ENCODE measurements at places on chromosomes 2 and 18.

GRCh38 chr2:39530411-39530866, 93.4 kb upstream of the MAP4K3 start:
- no peak for DNase-seq

GRCh38 chr18:4906856-4907255, 290.2 kb downstream of the AKAIN1 start:
- DNase-seq: no peak

- DNase-seq: no peak
Observed at GRCh38 chr18:2466978-2467377, 104.3 kb downstream of the METTL4 start.

- no peak for DNase-seq
Observed at GRCh38 chr2:167190053-167190452, 301.8 kb downstream of the XIRP2 start.

DNA sequence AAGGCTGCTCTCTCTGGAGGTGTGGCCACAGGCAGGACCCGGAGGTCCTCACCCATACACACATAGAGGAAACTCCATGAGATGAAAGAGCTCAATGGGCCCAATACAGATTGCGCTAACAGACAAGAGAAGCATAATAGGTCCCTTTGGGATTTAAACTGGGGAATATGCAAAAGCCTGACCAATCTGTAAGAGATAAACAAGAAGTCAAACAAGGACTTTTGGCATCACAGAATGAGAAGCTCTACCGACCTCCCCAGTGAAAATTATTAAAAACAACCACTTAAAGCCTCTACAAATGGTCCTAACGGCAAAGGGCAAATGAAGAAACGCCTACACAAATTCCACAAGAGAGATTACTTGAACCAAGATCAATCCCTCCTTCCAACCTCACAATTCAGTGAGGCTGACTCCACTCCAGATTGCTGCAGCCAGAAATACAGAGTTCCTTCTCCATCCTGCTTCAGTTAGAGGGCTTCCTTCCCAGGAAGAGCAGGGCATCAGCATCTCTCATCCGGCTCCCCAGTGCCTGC, 10.8 kb downstream of the IWS1 start:
- DNase-seq: no peak

- DNase-seq: no peak
Observed at GRCh38 chr2:56267415-56267788, 83.6 kb downstream of the CCDC85A start.

- no peak for DNase-seq
Observed at GRCh38 chr2:204863336-204863735, 318.1 kb downstream of the PARD3B start.

DNA sequence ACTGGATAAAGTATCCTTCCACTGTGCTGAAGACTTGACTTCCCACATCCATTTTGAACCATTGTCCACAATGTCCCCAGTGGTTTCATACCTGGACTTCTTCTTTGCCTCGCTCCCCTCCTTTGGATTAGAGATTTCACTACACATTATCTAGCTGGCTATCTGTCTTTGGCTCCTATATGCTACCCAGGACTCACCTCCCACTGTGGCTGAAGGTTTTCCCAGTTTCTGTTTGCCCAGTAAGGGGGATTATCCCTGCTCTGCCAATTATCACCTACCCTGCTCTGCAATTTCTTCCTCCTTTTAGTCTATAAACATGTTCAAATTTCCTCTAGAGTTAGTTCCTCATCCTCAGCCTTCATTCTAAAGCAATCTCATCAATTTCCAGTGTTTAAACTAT, 9.1 kb downstream of the NDUFS1 start:
- DNase-seq: no peak

DNA sequence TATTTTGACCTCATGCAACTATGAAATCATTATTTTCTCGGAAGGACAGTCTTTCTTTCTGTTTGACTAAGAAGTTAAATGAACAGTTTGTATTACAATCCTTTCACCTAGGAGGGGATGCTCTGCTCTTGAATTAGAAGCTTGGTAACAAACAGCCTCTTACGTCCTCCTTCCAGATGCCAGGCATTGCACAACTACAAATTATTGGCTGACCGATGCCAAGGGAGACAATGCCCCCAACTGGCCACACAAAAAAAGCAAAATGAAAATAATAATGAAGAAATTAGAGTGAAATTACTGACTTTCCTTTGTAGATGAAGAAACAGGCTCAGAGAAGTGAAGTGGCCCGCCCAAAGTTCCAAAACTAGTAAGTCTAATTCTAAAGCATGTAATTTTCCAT, 177.9 kb downstream of the CYRIA start:
- DNase-seq: no peak

GRCh38 chr2:214127571-214127970, 283.3 kb upstream of the VWC2L start:
- DNase-seq: no peak

GRCh38 chr2:9336241-9336575, 87.1 kb downstream of the ITGB1BP1 start:
- peak; percentile 9 for DNase-seq

DNA sequence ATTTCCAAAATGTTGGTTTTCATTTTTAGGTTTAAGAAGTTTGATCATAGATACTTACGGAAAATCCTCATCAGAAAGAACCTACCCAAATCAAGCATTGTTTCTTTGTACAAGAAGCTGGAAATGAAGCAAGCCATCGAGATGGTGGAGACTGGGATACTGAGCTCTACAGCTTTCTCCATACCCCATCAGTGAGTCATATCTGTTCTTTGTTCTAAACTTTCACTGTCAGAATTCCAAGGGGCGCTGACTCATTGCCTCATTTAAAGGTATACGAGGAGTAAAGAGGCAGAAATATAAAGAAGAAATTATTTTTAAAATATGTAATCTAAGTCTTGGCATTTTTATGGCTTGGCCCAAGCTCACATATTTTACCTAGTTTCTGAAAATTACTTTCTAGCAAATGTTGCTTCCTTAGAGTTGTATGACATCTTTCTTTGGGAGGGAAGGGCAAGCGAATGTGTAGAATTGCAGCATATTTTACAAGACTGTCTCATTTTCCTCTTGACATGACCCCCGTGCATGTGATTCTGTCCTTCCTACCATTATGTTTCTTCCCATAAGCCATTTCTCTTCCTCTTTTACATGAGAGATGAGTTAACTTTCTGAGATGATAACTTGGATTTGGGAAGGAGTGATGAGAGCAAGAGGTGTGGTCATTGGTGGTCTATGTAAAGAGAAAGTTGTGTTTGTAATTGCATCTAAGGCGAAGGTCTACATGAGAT, 41.2 kb downstream of the SLC9A4 start:
- DNase-seq: no peak

- no peak for DNase-seq
Observed at GRCh38 chr2:241865957-241866789, 3.4 kb upstream of the RTP5 start.

DNA sequence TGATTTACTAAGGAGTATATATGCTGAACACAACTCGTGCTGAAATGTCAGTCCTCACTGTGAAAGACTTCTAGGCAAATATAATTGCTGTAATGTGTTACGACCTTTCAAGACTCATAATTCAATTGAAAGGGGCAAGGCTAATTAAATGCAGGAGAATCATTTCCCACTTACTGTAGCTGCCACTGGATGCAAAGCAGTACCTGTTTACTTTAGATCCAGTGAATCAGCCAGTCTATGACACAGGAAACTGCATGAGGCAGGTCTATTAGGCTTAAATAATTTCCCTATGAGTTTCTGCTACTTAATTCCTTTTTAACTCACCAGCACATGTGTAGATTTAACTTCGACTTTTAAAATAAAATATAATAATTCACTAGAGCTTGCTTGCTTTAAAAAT, 125.6 kb downstream of the CTNNA2 start:
- DNase-seq: no peak

GRCh38 chr18:50097702-50098101, 97.2 kb downstream of the MYO5B start:
- no peak for DNase-seq

- DNase-seq: no peak
Observed at GRCh38 chr18:7133181-7133580, 15.6 kb upstream of the LAMA1 start.

DNA sequence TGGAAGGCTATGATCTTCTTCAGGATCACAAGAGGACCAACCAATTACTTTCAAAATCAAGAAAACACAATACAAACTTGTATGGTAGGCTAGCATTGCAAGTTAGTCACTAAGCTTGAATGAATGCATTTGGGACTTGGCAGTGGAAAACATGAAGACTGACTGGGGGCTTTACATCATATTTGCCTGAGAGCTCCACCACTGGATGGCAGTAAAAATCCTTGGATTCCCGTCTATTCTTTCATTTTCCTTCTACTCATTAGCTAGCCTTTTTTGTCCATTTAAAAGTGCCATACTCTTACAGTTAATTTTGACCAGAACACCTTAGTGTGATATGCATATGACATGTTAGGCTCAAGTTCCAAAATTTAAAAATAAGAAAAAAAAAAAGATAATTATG, 63.5 kb upstream of the RASGRP3 start:
- no peak for DNase-seq

DNA sequence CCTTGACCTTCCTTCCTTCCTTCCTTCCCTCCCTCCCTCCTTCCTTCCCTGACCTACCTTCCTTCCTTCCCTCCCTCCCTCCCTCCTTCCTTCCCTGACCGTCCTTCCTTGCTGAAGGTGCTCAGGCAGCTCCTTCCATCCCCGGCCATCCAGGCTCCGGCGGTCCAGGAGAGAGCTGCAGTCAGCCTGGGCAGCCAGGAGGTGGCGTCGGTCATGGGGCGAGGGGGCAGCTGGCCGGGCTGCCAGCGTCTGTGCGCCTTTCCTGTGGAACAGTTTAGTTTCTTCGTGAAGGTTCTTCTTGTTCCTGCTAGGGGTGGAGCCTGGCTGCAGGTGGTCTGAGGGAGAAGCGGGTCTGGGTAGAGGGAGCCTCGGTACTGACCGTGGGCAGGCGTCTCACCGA, 15.7 kb downstream of the GPR35 start:
- peak; percentile 23 for DNase-seq

- DNase-seq: no peak
Observed at GRCh38 chr2:209472112-209472832, 48.4 kb downstream of the MAP2 start.

DNA sequence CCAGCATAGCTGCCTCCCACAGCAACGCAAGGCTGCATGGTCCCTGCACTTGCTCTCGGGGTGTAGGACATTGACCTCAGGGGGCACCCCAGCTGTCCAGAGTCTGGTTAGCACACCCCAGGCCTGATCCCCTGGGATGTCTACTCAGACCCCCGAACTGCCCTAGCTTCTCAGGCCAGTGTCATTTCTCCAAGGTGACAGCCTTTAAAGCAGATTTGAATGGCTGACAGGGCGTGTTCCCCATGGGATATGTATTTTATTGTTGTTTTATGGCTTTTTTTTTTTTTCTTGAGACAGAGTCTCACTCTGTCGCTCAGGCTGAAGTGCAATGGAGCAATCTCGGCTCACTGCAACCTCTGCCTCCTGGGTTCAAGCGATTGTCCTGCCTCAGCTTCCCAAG, 40.8 kb upstream of the PTMA start:
- no peak for DNase-seq

DNA sequence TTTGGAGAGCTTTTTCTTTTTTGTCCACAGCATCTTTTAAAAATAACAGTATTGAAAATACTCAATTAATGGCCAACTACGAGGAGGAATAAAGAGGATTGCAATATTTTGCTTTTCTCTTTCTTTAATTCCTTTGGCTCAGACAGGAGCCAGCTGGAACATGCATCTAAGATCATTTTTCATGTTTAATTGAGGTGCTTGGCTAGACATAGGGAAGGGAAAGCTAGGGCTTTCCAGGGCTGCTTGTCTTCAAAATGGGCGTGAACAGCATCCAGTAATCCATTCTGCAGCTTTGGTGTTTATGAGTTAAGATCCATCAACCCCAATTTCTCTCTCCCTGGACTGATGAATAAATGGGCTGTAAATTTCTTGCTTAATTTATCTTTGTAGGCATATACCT, 323.0 kb downstream of the PTPRM start:
- no peak for DNase-seq

GRCh38 chr2:609881-610280, 67.3 kb downstream of the TMEM18 start:
- no peak for DNase-seq

DNA sequence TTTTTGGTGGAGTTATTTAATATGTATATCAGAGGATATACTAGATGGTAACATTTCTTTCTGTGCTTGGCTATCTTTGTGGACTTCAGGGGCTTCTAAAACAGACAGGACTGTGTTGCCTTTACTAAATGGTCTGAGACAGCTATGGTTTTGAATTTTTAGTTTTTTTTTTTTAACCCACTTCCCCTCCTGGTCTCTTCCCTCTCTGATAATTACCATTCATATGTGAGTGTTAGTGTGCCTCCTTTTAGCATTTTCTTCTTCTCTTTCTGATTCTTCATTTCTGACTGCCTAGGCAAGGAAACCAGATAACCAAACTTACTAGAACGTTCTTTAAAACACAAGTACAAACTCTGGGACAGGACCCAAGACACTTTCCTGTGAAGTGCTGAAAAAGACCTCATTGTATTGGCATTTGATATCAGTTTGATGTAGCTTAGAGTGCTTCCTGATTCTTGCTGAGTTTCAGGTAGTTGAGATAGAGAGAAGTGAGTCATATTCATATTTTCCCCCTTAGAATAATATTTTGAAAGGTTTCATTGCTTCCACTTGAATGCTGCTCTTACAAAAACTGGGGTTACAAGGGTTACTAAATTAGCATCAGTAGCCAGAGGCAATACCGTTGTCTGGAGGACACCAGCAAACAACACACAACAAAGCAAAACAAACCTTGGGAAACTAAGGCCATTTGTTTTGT, 52.7 kb downstream of the SMAD4 start:
- DNase-seq: no peak

- DNase-seq: no peak
Observed at GRCh38 chr2:11953258-11953657, 206.8 kb downstream of the LPIN1 start.

DNA sequence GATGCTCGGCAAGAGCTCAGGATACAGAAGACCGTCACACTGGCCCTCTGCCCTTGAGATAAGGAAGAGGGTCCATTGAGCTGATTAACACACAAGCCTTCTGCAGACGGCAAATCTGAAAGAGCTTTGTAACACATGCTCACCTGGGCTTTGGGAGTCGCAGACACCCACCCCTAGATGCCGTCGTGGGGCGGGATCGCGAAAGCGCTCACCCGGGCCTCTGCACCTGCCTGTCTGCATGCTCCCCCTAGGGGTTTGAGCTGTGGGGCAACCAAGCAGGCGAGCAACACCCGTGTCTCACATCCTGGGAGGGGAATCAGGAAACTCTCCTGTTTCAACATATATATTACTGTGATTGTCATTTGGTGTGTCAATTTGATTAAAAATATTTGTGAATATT, 99.8 kb upstream of the KCNH7 start:
- DNase-seq: no peak

- DNase-seq: no peak
Observed at GRCh38 chr18:10081492-10081891, 167.7 kb downstream of the VAPA start.

All from activated T-cell treated with anti-CD3 and anti-CD28 coated beads for 48 hours (primary cell).